ENCODE measurements at places on chromosomes 2 and 18. TPM values are rescaled to one million over a fixed set of nuclear protein-coding genes. Genes with fewer than 3 reads are reported as not detected.

Gene ANKRD53
- 1.7 TPM for total RNA-seq

Gene PRKAG3
- not detected for total RNA-seq

Gene CCDC141
- total RNA-seq = not detected

Gene ADGRF3
- not detected for total RNA-seq

Gene UGT1A8
- not detected for total RNA-seq

Gene CYS1
- total RNA-seq = 5.0 TPM

Gene REEP1
- not detected for total RNA-seq

Gene TRIB2
- total RNA-seq = 12.3 TPM

Gene TUBA3E
- not detected for total RNA-seq

Gene CD207
- not detected for total RNA-seq

Gene FLACC1
- total RNA-seq = 0.43 TPM

Gene SDC1
- 8.0 TPM for total RNA-seq

Gene ALLC
- not detected for total RNA-seq

Gene TXNDC2
- total RNA-seq = 0.16 TPM

Gene TEKT4
- total RNA-seq = not detected

Gene CCDC93
- total RNA-seq = 21.3 TPM

Gene TYMS
- 16.2 TPM for total RNA-seq

Gene CCDC85A
- total RNA-seq = not detected

Gene CD8A
- not detected for total RNA-seq

Gene STON1
- 6.7 TPM for total RNA-seq

Gene CAVIN2
- total RNA-seq = 25.4 TPM

Gene GDF7
- total RNA-seq = under 0.01 TPM

Gene SLC66A2
- 35.8 TPM for total RNA-seq

Gene ERFE
- total RNA-seq = 1.3 TPM

Gene SERPINB10
- total RNA-seq = not detected

Gene ALK
- 0.16 TPM for total RNA-seq

Gene CERKL
- total RNA-seq = 0.09 TPM

Gene IL1RN
- 0.16 TPM for total RNA-seq

Gene SERPINB4
- total RNA-seq = not detected

Gene ZNF24
- 15.5 TPM for total RNA-seq

All from bronchial smooth muscle cell (primary cell).